Right forelimb (tissue), 1 donor: ENCODE measurements at places on chromosomes 7 and 10.

GRCh38 chr10:60006062-60006461, 99.7 kb upstream of the CCDC6 start:
- no peak for DNase-seq

DNA sequence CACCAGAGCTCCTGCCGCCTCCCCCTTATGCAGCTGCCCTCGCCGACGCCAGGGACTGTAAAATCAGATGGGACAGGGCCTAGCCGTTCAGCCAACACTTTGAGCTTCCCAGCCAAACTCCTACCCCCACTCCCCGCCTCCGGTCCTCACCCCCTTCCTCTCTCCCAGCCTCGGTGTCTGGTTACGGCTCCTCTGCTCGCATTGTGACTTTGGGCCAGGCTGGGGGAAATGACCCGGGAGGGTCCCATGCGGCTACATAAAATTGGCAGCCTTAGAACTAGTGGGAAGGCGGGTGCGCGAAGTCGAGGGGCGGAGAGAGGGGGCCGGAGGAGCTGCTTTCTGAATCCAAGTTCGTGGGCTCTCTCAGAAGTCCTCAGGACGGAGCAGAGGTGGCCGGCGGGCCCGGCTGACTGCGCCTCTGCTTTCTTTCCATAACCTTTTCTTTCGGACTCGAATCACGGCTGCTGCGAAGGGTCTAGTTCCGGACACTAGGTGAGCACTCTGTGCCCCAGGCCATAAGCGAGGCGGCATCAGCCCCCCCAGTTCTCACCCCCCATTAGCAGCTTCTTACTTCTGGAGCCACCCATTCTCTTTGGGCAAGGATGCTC, at the start of gene KAZALD1:
TSS of gene KAZALD1 (plus strand) at position 366 of the 608 bp plus-strand sequence. CDS start 604 bp downstream, outside the sequence.
- DNase-seq, result peak; percentile 93

- no peak for DNase-seq
These were observed 54.0 kb downstream of the DNAH11 start for GRCh38 chr7:21596801-21597200.

DNA sequence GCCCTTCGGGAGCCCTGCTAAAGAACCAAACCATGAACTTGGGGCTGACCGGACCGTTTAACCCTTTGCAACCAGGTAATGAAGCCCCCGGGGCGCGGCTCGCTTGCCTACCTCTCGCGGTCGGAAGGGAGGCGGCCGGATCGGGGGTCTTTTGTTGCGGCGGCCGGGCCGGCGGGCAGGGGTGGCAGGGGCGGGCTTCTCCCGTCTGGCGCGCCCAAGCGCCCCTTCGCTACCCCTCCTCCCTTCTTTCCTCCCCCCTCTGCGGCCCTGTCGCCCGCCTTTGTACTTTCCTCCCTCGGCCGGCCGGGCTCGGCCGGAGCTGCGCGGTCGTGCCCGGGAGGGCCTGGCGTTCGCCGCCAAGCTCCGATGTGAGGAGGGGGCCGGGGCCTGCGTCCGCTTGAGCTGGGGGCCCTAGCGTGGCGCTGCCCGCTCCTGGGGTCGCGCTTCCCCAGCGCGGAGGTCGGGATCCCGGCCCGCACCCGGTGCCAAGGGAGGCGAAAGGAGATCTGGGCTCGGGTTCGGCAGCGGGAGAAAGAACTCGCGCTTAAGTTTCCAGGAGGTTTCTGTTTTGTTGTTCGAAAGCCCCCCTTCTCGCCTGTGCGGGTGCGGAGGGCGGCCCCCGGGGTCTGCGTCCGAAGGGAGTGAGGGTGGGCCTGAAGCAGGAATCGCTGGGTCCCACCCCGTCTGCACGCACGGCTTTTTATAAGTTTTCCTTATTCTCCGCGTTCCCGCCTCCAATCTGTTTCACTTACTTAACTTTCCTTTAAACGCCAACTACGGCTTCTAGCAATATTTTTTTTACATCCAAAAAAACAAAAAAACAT, 436.8 kb upstream of the GALNT17 start:
- DNase-seq, result peak; percentile 74

GRCh38 chr10:14822879-14823755, 14.7 kb downstream of the CDNF start:
- no peak for DNase-seq

- DNase-seq, result no peak
These were observed 558.8 kb upstream of the GHITM start for GRCh38 chr10:83580373-83581012.

DNA sequence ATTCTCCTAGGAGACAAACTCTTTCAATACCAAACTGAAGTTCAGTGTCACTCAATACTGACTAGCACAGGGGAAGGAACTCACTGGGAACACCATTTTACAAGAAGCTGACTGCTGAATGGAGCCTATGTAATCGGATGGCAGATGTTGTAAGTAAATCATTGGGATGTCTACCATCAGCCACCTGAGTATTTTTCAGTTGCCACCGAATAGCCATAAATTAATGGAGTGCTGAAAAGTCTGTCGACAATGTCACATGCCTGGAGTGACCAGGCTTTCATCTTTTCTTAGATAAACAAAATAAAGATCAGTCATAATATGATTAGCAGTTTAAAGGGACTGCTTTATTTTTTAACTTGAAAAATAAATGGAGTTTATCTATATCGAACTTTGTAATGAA, 145.9 kb upstream of the SEMA3E start:
- no peak for DNase-seq
